ENCODE measurements at places on chromosomes 6 and 20. TPM values are rescaled to one million over a fixed set of nuclear protein-coding genes. Genes with fewer than 3 reads are reported as not detected.

Gene CD93
- total RNA-seq = 6.0 TPM

Gene CAP2
- 3.2 TPM for total RNA-seq

Gene RHAG
- not detected for total RNA-seq

Gene CRISP1
- total RNA-seq = not detected

Gene MAPK13
- 10.1 TPM for total RNA-seq

Gene ZBTB46
- 4.8 TPM for total RNA-seq

Gene EYS
- total RNA-seq = under 0.01 TPM

Gene EXOC2
- total RNA-seq = 22.2 TPM

Gene BPIFB4
- 0.23 TPM for total RNA-seq

Gene COL12A1
- total RNA-seq = 72.5 TPM

Gene CPNE5
- total RNA-seq = not detected

Gene C6orf52
- 0.38 TPM for total RNA-seq

Gene SLC17A4
- not detected for total RNA-seq

Gene NKX2-4
- under 0.01 TPM for total RNA-seq

Gene PI16
- total RNA-seq = under 0.01 TPM

Gene OOEP
- not detected for total RNA-seq

Gene GRM1
- total RNA-seq = under 0.01 TPM

Gene SHLD1
- 1.3 TPM for total RNA-seq

Gene SMLR1
- not detected for total RNA-seq

Gene EHMT2
- total RNA-seq = 41.5 TPM

Gene TSPO2
- total RNA-seq = not detected

Gene BANF2
- total RNA-seq = not detected

Gene MUC22
- total RNA-seq = not detected

Gene GMDS
- 3.6 TPM for total RNA-seq

Gene NKX2-2
- total RNA-seq = not detected

Gene RNF144B
- 0.68 TPM for total RNA-seq

Gene MOG
- not detected for total RNA-seq

Gene PLCB4
- 1.1 TPM for total RNA-seq

Gene TREML2
- not detected for total RNA-seq

Gene MACROD2
- total RNA-seq = 0.38 TPM

Gene UNC93A
- not detected for total RNA-seq

Gene NTSR1
- total RNA-seq = under 0.01 TPM

Gene DYNLRB1
- total RNA-seq = 61.2 TPM

Gene MYCT1
- 0.47 TPM for total RNA-seq

Gene CST5
- total RNA-seq = not detected

Gene DOK5
- 21.9 TPM for total RNA-seq

Gene ENPP5
- total RNA-seq = 0.08 TPM

Gene GPR6
- not detected for total RNA-seq

Gene GUCA1A
- total RNA-seq = not detected

Gene CRISP2
- total RNA-seq = not detected

Gene NRSN1
- total RNA-seq = not detected

Gene ZNF334
- 1.3 TPM for total RNA-seq

Gene FAM83B
- not detected for total RNA-seq

Gene ZC3H12D
- not detected for total RNA-seq

Gene RAB23
- total RNA-seq = 16.5 TPM

Gene BTNL2
- total RNA-seq = 0.12 TPM

Gene FAM83C
- not detected for total RNA-seq
